ENCODE measurements at places on chromosomes 12 and 14.

DNA sequence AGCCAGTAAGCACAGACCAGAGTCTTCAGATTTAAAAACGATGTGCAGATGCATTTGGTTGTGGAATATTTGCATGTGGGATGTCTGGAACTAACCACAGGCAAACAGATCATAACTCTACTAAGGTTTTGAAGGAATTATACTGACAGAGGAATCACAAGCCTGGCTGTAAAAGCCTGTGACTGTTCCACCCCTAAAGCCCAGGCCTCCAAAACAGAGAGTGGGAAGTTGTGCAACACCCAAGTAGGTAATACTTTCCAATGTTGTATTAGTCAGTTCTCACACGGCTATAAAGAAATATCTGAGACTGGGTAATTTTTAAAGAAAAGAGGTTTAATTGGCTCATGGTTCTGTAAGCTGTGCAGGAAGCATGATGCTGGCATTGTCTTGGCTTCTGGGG is 68.1 kb upstream of the DCD start:
- peak; percentile 11 for DNase-seq

- DNase-seq, result no peak
Measured at GRCh38 chr12:51862947-51863346, 14.4 kb upstream of the FIGNL2 start.

DNA sequence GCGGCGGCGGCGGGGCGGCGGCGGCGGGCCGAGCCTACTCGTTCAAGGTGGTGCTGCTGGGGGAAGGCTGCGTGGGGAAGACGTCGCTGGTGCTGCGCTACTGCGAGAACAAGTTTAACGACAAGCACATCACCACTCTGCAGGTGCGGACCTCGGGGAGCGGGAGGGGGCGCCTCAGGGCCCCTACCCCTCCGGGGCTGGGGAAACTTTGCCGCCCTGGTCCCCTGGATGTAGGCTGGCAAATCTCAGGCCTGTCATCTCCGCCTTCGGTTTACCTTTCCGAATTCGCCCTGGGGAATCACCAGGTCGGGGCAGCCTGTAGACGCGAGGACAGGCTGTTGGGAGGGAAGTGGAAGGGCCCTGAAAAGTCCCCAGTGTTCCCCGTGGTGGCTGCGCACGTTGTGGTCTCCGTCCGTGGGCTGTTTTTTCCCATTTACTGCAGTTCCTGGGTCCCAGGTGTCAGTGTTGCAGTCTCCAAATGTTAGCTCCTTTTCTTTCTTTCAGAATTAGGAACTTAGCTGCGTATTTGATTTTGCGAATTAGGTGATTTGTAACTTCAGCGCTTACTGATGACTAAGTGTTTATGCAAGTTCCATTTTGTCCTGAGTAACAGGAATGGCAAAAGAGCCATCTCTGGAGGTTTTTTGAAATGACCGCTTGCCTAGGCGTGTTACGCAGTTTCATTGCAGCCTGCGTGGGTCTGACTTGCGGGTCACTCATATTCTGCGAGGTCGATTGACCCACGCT is 656 bp downstream of the RAB21 start:
- DNase-seq, result peak; percentile 73

DNA sequence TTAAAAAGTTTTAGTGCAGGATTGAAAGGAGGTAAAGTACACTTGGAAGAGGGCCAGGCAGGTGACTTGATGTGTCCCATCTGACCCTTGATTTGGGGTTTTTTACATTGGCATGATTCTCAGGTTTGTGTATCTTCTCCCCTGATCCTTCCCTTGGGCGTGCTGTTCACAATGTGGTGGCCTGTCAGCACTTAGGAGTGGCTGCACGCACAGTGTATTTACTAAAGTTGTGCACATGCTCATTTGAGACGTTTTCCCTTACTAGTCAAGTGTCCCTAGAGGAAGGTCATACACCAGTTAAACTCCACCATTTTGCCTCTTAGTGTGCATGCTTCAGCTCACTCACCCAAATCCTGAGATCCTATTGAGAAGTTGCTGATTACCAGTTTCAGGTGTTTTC is 145.7 kb upstream of the PLEKHA5 start:
- DNase-seq, result no peak

DNA sequence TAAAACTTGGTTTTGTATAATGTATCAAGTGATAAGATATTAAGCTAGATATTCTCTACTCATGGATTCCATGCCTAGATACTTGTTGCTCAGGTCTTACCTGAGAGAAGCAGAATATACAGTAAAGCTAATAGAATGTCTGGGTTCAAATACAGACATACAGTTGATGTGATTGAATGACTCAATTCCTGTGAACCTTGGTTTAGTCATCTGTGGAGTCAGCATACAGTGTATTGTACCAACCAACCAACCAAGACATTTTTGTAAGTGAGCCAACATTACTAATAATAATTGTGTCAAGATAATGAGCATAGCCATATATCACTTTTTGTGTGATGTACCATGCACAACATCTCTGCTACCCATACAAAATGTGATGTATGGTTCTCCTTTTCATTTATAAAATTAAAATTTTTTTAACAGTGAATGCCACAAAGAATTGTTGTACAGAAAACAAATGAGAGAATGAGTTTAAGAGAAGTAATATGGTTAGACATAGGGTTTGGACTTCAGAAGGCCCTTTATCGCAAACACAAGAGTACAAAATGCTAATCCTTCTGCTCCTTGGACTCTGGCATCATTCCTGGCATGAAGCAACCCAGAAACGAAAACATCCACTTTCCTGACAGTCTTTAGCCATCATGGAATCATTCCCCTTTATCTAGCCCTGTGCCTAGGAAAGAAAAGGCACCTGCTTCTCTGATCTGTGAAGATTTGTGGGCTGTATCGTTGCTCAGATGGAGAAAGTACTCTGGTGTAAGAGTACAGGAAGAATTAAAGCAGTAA is 977.2 kb upstream of the USP15 start:
- no peak for DNase-seq

GRCh38 chr12:20547816-20548575 is 147.1 kb upstream of the SLCO1C1 start:
- DNase-seq, result peak; percentile 69

DNA sequence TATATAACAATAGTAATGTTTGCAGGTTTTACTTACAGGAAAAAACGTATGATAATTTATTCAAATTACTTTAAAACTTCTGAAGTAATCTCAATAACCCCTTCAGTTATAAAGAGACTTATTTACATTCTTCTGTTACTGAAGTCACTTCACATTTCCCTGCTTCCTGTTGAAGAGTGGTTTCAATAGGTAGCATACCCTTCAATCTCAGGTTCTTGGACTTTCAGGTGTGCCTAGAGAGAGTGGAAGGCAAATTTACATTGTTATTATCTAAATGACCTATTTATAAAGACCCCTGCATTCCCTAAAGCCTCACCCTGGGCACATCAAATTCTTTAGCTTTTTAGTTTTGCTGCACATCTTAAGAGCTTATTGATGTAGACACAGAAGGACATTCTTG is 137.6 kb upstream of the AEBP2 start:
- DNase-seq, result no peak

DNA sequence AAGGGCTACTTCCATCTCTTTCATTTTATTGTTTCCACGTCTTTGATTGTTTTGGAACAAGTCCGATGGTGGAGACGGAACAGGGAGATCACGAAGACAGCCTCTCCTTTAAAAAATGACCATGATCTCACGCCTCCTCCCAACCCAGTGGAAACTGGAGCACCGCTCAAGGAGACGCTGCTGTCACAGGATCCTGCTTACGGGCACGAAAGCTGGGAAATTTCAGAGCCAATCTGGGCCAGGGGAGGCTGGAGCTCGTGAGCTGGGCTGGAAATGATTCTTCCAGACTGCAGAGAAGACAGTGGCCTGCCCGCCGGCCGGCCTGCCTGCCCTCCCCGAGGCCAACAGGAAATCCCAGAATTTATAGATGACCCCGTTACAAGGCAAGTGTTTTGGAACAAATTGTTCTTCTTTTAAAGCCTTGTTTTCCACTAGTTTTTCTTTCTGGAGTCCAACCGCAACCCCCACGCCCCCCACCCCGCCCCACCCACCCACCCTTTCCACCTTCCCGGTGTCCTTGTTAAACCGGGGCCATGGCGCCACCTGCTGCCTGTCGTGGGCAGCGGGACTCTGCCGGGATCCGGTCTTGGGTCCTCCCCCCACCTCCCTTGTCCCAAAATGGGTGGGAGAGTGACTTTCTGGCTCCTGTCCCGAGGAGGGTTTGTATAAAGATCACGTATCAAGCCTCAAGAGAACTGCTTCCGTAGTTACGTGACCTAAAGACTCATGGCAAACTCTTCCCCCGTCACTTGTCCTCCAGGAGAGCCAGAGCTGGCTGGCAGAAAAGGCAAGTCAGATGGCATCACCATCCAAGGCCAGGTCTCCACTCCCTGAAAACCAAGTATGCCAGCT is 40.3 kb downstream of the MAP1LC3B2 start:
- peak; percentile 72 for DNase-seq

All from iris pigment epithelial cell (primary cell).